ENCODE measurements at places on chromosomes 3 and 15.
A peak's percentile ranks its signal among the peaks of the same experiment; 100 is the strongest.

- no peak for DNase-seq
Measured at GRCh38 chr3:138196023-138196422, 8.9 kb downstream of the ARMC8 start.

- DNase-seq, result no peak
Measured at GRCh38 chr3:22951910-22952309, 251.2 kb upstream of the UBE2E2 start.

GRCh38 chr3:525415-525814, 328.9 kb downstream of the CHL1 start:
- no peak for DNase-seq

DNA sequence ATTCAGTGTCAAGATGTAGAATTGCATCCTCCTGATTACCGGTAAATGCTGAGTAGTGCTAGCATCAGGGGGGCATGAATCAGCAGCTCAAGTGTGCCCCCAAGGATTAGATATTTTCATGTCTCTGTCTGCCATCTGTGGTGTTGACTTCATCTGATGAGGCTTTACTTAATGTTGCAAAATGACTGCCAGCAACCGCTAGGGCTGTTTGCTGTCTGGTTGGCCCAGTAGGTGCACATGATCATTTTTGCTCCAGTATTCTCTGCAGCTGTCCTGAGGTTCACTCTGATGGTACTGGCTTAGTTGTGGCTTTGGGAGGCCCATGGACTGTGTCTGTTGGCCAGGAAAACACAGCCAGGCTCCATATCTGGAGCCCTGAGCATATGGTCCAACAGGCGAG, 316.4 kb downstream of the SOX2 start:
- no peak for DNase-seq

GRCh38 chr15:33013827-33014445, 180.6 kb downstream of the FMN1 start:
- no peak for DNase-seq

DNA sequence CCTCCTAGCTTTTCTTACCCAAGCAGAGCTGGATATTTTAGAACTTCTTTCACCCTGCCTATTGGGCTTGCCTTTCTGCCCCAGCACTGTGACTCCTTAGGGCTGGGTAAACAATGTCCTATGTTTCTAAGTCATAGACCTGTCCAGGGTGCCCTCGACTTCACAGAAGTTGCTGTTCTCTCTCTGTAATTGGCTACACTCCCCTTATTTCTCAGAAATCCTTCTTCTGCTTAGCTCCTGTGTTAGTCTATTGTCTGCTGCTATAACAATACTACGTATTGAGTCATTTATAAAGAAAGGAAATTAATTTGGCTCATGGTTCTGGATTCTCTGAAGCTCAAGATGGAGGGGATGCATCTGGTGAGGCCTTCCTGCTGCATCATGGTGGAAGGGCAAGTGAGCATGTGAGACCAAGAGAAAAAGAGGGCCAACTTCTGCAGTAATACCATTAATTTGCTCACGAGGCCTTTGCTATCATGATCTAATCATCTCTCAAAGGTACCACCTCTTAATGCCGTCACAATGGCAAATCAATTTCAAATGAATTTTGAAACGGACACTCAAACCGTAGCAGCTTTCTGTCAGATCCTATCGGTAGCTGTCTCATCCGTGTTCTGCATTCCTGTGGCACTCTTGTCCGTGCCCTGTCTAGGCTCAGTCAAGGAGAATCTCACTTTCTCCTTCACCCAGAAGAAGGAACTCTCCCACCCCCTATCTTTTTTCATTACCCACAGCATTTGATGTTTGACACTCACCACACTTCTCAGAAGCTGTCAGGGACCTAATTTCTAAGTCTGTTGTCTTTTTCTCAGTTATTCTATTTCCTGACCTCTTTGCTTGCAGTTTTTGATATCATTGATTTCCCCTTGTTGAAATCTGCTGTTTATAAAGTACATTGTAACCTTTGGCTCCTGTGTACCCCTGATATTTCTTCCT, 22.3 kb upstream of the GPR171 start:
- no peak for DNase-seq

GRCh38 chr15:78103406-78104118, 11.2 kb downstream of the SH2D7 start:
- DNase-seq, result peak; percentile 39

- peak; percentile 66 for DNase-seq
Measured at GRCh38 chr3:55484801-55485791, 2.0 kb downstream of the WNT5A start.

DNA sequence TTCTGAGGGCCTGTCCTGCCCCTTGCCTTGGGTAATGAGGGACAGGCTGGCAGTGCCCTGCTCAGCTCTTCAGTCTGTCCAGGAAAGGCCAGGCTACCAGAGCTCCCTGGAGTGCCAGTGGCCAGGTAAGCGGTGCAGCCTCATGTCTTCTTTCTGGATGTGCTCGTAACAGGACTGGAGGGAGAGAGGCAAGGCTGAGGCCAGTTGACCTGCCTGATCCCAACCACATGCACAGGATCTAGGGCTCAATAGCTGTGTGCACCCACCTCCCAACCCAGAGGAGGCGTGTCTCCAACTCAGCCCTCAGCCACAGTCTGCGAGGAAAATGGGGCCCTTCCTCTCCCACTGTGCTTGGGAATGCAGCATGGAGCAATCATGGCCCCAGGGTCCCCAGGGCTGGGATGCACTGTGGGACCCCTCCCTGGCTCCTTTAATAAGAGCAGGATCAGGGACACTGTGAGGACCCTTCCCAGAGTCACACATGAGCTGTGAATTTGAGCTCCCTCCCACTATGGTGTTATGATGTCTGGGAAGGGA, 22.5 kb downstream of the ALS2CL start:
- no peak for DNase-seq

- no peak for DNase-seq
Measured at GRCh38 chr3:56725175-56725574, 42.1 kb upstream of the TASOR start.

Measured in hematopoietic multipotent progenitor cell (in vitro differentiated cells).